ENCODE measurements at places on chromosomes 6 and 20.

DNA sequence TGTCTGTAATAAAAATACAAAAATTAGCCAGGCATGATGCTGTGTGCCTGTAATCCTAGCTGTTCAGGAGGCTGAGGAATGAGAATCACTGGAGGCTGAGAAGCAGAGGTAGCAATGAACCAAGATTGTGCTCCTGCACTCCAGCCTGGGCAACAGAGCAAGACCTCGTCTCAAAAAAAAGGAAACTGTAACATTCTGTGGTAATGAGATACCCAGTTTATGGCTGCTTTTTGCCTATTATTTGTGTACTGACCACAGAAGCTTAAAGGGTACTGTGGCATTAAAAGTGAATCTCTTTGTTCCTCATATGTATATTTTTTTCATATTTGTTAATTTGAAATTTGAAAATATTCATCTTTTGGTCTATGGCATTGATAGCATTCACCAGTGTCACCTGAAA is 185.4 kb downstream of the UST start:
- no peak for DNase-seq

DNA sequence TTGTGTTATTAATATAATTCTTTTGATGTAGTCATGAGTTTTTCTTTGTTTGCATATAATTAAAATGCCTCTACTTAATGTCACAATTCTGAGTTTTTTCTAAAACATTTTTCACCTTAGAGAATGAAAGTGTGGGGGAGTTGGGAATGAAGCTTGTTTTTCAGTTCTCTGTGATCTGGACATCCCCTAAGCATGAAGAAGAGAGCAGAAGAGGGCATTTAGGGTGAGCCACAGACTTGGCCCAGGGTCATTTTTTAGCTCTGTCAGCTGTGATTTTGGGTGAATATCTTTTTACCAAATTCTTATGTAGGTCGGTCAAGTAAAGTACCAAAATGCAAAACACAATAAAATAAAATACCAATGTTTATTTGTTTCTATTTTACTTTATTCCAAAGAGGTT is 3.9 kb downstream of the OTOR start:
- DNase-seq, result no peak

GRCh38 chr20:13913131-13913530 is 77.3 kb downstream of the SEL1L2 start:
- DNase-seq, result no peak

GRCh38 chr6:816510-817084 is 123.7 kb upstream of the EXOC2 start:
- DNase-seq, result no peak

DNA sequence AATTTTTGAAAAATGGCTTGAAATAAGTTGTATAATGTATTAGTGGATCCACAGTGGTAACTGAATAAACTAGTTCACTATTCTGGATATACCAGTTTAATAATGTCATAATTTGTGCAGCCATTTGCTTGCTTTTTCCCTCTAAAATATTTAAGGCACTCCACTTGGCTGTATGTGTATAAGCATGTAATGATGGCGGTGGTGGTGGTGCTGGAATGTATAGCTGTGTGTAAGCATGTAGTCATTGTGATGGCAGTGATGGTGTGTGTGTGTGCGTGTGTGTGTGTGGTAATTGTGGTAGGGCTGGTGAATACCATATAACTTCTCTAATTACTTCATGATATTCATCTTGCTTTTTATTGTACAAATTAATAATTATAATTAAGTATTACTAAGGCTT is 89.2 kb upstream of the HIVEP1 start:
- DNase-seq, result no peak

GRCh38 chr20:49566401-49567364 is 1.3 kb downstream of the PTGIS start:
- DNase-seq, result no peak
